ENCODE measurements at places on chromosomes 13 and 19.
A peak's percentile ranks its signal among the peaks of the same experiment; 100 is the strongest.

DNA sequence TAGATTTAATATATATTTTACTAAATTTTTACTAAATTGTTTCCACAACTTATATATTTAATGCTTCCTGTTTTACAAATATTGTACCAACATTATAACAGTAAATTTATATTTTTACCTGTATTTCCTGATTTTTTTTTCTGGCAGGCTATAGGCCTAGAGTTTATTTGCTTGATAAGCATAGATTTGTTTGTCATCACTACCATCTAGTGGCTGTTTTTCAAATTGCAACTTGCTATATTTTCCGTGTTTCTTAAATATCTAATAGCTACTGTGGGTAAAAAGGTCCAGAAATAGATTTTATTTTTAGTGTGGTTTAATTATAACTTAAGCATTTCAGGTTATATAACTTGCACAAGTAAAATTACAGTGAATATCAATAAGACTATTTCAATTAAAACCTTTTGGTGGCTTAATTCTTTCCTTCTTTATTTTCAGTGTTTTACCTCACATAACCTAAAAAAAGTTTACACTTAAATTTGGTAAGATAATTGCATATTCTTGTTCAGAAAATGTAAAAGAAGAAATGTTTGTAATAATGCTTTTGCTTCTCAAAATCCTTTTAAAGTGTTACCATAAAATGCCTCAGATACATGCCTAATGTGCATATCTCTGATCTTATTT, 60.6 kb downstream of the NDFIP2 start:
- peak; percentile 72 for DNase-seq

- no peak for DNase-seq
Measured at GRCh38 chr13:73259061-73260017, 200.5 kb downstream of the KLF5 start.

GRCh38 chr19:35220315-35220921, 8.1 kb downstream of the FAM187B start:
- no peak for DNase-seq

- DNase-seq: no peak
Measured at GRCh38 chr13:76552807-76553206, 333.4 kb downstream of the KCTD12 start.

- DNase-seq: no peak
Measured at GRCh38 chr13:93771782-93772181, 545.2 kb downstream of the GPC6 start.

DNA sequence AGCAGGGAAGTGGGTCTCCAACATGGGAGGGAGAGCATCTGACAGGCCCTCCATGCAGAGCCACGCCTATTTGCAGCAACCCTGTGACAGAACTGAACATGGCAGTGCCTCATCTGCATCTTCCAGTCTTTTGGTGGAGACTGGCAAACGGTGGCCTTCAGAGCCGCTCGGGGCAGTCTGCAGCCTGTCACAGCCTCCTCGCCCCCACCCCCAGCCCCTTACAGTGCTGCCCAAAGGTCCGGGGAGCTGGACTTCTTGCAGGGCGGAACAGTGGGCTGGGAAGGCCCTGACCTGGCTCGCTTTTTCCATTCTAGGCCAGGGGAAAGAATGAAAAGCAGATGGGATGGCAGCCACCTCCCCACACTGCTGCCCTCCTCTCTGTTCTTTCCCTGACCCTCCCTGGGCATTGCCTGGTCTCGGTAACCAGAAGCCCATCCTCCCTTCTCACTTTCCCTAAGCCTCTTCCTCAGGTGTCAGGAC, 2.7 kb downstream of the CALM3 start:
- DNase-seq: no peak

DNA sequence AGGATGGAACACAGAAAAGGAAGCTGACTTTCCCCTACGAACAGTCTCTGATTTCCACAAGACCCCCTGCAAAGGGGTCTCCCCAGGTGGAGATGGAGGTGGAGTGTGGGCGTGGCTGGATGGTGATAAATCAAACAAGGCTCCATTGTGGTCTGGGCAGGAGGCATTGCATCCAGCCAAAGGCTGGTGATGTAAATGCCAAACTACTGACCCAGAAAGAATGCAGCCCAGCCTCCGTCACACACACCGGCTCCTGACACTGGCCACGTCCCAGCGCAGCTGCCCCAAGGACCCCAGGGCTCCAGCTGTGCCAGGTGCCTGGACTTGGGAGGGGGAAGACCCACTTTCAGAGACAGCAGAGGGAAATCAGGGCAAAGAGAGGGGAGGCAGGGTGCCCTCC, 6.3 kb downstream of the SLC7A1 start:
- DNase-seq: peak; percentile 85

- DNase-seq: peak; percentile 96
Measured at GRCh38 chr13:27043013-27043412, 128.6 kb downstream of the USP12 start.

DNA sequence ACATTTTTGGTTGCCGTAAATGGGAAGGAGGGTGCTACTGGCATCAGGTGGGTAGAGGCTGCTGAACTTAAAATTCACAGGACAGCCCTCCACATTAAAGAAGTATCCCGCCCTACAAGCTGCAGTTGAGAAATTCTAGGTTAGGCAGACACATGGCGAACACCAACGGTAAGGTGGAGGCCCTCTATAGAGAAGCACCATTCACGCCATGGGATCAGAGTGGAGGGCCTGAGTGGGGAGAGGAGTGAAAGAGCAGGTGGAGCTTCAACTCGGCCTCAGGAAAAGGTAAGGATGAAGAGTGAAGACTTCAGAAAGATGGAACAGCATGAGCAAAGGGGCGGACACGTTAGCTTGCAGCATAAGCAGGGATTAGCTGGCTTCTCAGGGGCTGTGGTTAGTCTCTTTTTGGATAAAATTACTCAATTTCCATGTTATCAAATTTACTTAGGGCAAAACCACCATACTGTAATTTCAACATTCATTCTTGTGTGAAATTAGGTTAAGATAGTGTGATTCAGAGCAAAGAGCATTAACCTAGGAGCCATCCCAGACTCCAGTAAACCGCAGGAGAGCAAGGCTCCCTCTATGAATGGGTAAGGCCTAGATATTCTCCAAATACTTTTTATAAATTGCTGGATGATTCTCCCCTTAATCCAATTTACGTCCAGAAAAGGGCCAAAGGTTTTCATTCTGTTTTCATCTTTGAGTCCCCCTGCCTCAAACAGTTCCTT, 1.2 kb downstream of the EEF1AKMT1 start:
- peak; percentile 8 for DNase-seq

GRCh38 chr13:60790620-60791019, 393.6 kb downstream of the TDRD3 start:
- DNase-seq: no peak

- no peak for DNase-seq
Measured at GRCh38 chr19:18742324-18742723, 48.8 kb downstream of the COMP start.

GRCh38 chr13:30502237-30502636, 36.5 kb upstream of the HMGB1 start:
- DNase-seq: no peak

GRCh38 chr19:49950956-49951526, 9.9 kb downstream of the SIGLEC11 start:
- DNase-seq: no peak

GRCh38 chr19:14401468-14402195, 17.5 kb downstream of the DDX39A start:
- no peak for DNase-seq

DNA sequence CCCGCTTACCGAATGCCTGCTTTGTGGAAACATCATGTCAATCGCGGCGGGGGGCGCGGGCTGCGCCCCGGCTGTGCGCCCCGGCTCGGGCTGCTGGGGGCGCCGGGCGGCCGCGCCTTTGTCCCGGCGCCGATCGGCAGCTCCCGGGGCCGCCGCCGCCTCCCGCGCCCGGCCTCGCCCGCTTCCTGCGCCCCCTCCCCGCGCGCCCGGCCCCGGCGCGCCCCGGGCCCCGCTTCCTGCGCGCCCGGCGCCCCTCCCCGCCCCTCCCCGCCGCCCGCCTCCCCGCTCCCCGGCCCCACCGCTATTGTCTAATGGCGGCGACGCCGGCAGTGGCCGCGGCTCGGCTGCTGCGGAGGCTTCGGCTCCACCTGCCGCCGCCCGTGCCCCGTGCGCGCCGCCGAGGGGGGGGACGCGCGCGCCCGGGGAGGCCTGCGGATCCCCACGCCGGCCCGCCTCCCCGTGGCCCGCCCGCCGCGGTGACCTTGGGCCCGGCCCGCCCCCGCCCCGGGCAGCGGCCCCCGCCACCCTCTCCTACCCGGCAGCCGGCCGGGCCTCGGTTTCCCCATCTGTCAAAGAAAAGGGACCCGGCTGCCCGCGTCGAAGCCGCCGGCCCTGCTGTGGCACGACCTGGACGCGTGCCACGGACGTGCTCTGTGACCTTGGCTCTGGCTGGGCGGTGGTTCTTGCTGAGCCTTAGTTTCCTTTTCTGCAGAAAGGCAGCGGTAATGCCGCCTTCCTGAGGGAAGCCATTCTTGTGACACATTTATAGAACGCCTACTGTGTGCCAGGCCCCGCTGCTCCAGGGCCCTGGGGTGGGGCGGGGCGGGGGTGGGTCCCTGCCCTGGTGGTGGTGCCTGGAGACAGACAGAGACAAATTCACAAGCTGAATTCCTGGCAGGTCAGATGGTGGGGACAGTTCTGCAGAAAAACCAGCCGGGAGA, at the start of gene TLE5:
TSS of gene TLE5 (minus strand) at position 331 of the 941 bp plus-strand sequence. CDS start at position 36, 295 bp downstream.
- peak; percentile 73 for DNase-seq

DNA sequence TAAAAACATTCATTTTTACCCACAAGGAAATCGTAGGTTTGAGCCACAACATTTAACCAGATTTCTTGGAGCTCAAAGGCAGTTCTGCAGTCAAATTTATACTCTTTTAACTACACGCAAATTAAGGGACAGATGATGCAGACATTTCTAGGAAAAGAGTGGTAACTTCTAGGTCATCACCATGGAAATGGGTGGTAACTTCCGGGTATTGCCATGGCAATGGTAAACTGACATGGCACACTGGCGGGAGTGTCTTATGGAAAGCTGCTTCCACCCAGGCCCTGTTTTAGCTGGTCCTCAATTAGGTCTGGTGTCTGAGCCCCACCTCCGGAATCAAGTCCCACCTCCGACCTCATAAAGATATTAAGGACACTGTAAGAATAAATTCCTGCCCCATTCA, 10.4 kb upstream of the LYPD5 start:
- no peak for DNase-seq

DNA sequence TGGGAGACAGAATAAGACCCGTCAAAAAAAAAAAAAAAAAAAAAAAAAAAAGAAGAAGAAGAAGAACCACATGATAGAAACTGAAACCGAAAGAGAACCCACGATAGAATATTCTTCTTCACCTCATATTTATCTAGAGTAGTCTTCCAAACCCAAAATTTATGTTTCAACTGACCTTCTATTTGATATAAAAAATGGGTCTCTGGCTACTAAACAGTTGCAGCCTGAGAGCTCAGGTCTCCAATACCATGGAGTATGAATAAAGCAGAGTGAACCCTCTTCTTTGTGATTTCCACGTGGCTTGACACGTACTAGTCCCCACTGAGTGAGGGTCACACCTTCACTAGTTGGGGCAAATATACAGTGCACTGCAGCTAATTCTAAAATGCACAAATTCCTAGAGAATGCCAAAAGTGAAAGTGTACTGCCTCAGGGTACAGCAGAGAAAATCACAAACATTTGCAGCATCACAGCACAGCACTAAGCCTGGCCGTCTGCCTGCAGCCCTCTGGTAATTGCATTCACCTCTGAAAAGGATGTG, 30.8 kb upstream of the RFC3 start:
- no peak for DNase-seq

DNA sequence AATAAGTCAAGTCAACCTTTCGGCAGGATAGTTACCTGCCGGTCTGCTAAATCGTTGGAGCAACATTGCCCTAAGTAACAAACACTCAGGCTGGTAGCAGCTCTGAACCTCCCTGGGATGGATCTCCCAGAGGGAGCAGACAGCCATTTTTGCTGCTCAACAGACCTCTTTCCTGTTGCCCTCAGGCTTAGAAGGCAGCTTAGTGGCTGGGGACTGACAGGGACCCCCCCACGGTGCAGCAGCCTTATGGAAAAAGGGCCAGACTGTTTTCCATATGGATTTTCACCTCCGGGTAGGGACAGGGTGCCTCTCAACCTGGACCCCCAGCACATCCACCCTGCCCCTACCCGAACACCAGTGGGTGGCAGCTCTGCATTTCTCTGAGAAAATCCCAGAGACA, 49.7 kb downstream of the UBL3 start:
- no peak for DNase-seq

DNA sequence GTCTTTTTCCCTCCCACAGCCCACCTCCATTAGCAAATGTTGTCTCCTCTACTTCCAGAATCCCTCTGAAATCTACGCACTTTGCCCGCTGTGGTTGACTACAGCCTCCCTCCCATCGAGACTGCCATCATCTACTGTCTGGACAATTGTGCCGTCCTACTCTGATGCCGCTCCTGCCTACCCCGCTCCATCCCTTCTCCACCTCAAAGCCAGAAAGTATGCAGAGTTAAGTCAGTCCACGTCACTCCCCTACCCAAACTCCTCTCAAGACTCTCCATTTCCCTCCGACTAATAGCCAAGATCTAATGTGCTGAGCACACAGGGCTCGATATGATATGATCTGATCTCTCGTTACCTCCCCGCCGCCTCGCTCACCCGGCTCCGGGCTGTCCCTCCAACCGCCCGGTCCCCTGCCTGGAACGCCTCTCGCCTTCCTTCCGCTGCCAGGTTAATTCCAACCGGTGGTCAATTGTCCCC, 556 bp downstream of the CACTIN start:
- DNase-seq: peak; percentile 6

- peak; percentile 18 for DNase-seq
Measured at GRCh38 chr19:3370728-3371591, 4.6 kb downstream of the NFIC start.

DNA sequence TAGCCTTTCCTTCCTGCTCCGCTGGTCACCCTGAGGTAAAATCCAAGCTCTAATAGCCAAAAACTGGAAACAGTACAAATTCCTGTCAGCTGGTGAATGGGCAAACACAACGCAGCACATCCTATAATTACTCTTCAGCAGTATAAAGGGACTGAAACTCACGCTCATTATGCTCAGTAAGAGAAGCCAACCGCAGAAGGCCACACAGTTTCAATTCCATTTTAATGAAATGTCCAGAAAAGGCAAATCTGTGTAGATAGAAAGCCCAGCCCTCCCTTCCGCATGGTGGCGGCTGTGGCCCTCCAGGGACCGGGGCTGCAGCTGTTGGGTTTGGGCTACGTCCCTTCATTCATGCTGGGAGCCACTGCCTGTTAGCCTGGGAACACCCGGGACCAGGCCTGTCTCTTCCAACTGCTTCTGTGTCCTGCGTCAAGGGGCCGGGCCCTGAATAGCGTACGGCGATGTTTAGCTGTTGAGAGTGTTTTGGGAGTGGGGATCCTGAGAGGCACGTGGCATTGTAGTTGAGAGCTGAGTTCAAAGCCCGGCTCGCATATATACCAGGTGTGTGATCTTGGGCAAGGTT, 23.5 kb downstream of the NKPD1 start:
- DNase-seq: no peak
